ENCODE measurements at places on chromosomes 7 and 10. TPM values are rescaled to one million over a fixed set of nuclear protein-coding genes. Genes with fewer than 3 reads are reported as not detected.

TEX47 gene
- total RNA-seq, result not detected

SORBS1 gene
- total RNA-seq, result 896 TPM

MYOZ1 gene
- 4.8 TPM for total RNA-seq

GRCh38 chr10:120424198-120424464 lies 32.9 kb upstream of the PLPP4 start:
- H3K27ac ChIP-seq, result no peak overlapping the region
- no peaks in the 10 kb centered on the region for H3K36me3 ChIP-seq
- no peak overlapping the region for H3K4me3 ChIP-seq
- no peaks in the 10 kb centered on the region for H3K4me1 ChIP-seq

- DNase-seq, result no peak
- H3K27me3 ChIP-seq, result no peaks in the 10 kb centered on the region
- H3K4me1 ChIP-seq, result no peaks in the 10 kb centered on the region
- no peaks in the 10 kb centered on the region for H3K36me3 ChIP-seq
Observed at GRCh38 chr7:84663224-84663623, 468.6 kb upstream of the SEMA3A start.

DNA sequence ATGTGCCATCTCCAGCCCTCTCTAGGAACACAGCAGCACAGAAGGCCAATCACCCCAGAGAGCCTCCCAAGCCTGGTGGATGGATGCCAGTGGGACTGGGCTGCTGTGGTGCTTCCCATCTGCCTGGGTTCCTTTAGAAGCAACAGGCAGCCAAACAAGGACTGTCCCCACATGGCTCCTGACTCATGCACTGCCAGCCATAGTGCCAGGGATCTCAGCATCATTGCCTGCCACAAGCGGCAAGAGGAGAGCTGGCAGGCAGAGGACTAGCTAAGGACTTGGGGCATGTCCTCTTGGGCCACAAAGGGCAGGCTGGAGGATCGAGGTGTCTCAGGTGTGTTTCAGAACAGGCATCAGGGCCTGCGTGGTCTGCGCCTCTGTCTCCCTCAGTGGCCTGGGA lies 23.4 kb upstream of the FIGNL1 start:
- H3K4me3 ChIP-seq, result no peak overlapping the region
- H3K4me1 ChIP-seq, result no peaks in the 10 kb centered on the region
- H3K27me3 ChIP-seq, result peaks cover 16% of the 10 kb centered on the region
- H3K27ac ChIP-seq, result no peak overlapping the region
- no peaks in the 10 kb centered on the region for H3K36me3 ChIP-seq

NEUROD6 gene
- not detected for total RNA-seq

DNA sequence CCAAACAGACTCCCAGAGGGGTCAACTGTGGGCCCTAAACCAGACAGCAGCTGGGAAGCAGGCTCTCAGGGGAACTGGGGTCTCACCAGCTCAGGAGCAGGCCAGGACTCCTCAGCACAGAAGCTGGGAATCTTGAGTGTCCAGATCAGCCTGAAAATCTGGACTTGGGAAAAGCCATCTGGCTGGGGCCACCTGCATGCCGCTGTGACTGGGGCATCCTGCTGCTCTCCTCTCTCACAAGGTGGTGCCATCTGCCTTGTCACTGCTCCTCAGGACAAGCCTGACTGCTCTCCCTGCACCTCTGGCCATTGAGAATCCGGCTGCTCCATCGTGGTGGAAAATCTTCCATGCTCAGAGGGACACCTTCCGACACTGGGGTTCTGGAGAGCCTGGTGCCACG lies 141.4 kb downstream of the PLPP4 start:
- H3K27me3 ChIP-seq, result peaks cover 13% of the 10 kb centered on the region
- no peaks in the 10 kb centered on the region for H3K4me1 ChIP-seq
- H3K36me3 ChIP-seq, result no peaks in the 10 kb centered on the region
- H3K4me3 ChIP-seq, result no peak overlapping the region
- no peak for DNase-seq
- no peak overlapping the region for H3K27ac ChIP-seq

DNA sequence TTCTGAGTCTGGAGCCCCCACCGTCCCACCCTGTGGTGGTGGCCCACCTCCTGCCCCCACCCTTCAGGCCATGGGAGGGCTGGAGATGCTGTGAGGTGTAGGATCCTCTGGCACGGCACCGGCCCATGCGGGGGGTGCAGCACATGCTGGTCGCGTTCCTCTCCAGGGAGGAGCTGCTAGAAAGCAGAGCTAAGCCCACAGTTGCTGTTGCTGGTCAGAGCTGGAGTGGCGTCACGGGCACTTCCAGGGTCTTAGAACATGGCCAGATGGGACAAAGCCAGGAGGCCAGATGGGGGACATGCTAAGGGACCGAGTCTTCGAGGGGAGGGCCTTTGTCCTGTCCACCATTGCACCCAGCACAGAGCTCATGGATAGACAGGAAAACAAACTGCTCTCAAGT lies 21.6 kb downstream of the AGAP3 start:
- no peak for DNase-seq
- no peak overlapping the region for H3K27ac ChIP-seq
- peaks cover 29% of the 10 kb centered on the region for H3K4me1 ChIP-seq
- peaks cover 4% of the 10 kb centered on the region for H3K36me3 ChIP-seq
- no peaks in the 10 kb centered on the region for H3K27me3 ChIP-seq
- H3K4me3 ChIP-seq, result no peak overlapping the region

DNA sequence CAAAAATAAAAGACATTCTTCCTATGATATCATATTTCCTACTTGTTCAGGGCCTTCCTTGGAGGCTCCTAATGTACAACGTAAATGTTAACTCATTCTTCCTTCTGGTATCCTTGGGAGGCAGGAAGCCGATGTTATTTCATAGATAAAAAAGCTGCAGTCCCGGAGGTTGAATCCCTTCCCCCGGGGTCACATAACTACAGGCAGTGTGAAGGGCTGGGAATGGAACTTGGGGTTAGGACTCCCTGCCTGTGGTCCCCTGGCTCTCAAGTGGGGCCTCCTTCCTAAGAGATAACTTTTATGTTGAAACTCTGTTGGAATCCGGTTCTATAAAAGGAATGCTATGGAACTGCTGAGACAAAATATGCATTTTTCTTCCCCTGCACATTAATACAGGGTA lies 14.9 kb upstream of the CCDC3 start:
- no peak for DNase-seq
- H3K4me1 ChIP-seq, result no peaks in the 10 kb centered on the region
- peaks cover 12% of the 10 kb centered on the region for H3K27me3 ChIP-seq
- no peaks in the 10 kb centered on the region for H3K36me3 ChIP-seq
- H3K4me3 ChIP-seq, result no peak overlapping the region
- H3K27ac ChIP-seq, result no peak overlapping the region

- peaks cover 32% of the 10 kb centered on the region for H3K36me3 ChIP-seq
- H3K27ac ChIP-seq, result peak overlapping the region; percentile 100
- H3K27me3 ChIP-seq, result no peaks in the 10 kb centered on the region
Observed at GRCh38 chr10:75209921-75210281, 695 bp upstream of the VDAC2 start.

DNA sequence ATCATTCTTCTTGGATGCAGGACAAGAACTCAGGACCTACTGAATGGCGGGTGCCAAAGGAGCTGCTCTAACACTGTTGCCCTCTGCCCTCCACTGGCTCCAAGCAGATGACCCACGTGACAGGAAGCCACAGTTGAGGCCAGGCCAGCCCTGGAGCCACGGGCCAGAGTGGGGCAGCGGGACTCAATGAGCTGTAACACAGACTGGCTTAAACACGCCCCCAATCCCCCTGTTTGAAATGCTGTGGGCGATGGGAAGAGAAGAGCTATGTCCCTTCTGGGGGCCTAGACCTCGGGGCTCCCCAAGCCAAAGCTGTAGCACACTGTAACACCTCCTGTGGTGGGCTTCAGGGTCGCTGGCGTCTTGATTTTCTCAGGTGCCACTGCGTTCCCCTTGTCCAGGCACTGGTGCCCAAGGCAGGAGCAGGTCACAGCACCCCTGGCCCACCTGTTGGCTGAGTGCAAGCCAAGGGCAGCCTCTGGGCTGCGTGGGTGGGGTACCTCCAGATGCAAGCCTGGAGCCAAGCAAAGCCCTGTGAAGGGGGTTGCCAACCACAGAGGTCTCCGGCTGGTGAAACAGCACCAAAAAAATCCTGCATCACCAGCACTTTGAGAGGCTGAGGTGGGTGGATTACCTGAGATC lies 18.6 kb upstream of the ZMIZ2 start:
- no peak overlapping the region for H3K27ac ChIP-seq
- no peaks in the 10 kb centered on the region for H3K36me3 ChIP-seq
- peaks cover 5% of the 10 kb centered on the region for H3K4me1 ChIP-seq
- H3K27me3 ChIP-seq, result no peaks in the 10 kb centered on the region

GRCh38 chr7:83934118-83934734 lies 260.4 kb downstream of the SEMA3A start:
- no peak overlapping the region for H3K27ac ChIP-seq
- no peaks in the 10 kb centered on the region for H3K36me3 ChIP-seq
- H3K4me1 ChIP-seq, result no peaks in the 10 kb centered on the region
- no peak for DNase-seq

DNA sequence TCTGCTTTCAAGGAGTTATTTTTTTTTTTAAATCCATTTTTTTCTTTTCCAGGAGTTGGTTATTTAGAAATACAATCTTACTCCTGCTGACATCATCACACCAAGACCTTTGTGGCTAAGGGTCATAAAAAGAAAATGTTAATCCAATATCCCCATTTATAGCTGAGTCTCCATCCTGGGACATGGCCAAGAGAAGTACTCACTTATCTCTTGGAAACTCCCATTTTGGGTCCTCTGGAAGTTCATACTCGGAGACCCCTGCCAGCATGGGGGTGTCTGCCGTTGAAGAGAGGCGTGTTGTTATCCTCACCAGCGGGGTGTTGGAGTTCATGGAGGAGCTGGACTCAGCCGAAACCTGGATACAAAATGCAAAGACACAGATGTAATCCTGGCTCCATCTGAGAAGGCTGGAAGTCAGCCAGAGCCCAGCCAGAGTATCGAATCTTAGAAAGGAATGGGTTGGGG lies 94.6 kb downstream of the FGFR2 start:
- H3K4me3 ChIP-seq, result no peak overlapping the region
- no peak overlapping the region for H3K27ac ChIP-seq
- no peak for DNase-seq
- H3K4me1 ChIP-seq, result no peaks in the 10 kb centered on the region

DNA sequence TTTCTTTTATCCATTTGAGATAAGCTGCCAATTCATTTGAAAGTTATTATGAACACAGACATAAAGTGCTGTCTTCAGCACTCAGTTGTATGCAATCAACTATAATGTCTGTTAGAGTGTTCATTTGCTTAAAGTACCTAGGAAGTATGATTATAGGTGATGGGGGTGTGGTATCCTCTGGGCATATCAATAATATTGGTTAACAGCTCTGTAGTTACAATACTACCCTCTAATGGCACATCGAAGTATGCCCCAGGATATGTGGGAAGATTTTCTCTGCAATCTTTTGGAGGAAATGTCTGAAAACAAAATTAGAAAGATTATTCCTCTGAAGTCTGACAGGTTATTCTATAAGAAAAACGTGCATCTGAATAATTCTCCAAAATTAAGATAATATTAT lies 429.7 kb downstream of the ARL4A start:
- no peak overlapping the region for H3K4me3 ChIP-seq
- H3K27me3 ChIP-seq, result no peaks in the 10 kb centered on the region
- H3K36me3 ChIP-seq, result no peaks in the 10 kb centered on the region

ZNF467 gene
- total RNA-seq, result 5.2 TPM

DNA sequence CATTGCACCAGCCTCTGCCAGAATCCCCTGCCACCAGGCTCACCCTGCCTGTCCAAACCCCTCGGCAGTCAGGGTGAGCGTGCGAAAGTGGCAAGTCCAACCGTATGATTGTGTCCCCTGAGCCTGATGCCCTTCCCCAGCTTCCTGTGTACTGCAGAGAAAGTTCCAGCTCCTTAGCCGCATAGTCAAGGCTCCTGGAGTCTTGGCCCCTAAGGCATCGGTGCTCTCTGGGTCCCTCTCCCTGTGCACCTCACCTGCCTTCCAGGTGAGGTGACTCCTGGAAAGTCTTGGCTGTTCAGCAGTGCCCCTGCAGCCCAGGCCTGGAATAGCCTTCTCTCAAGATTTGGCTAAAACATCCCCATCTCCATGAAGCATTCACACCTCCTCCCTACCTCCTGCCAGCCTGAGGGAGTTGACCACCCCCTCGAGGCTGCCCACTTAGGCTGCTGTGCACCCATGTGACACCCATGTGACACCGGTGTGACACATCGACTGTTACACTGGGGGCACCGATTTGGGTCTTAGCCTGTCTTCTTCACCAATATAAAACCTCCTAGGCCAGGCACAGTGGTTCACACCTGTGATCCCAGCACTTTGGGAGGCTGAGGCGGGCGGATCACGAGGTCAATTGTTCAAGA lies 56.1 kb upstream of the ELN start:
- peaks cover 7% of the 10 kb centered on the region for H3K27me3 ChIP-seq
- no peak for DNase-seq
- H3K27ac ChIP-seq, result no peak overlapping the region
- H3K4me1 ChIP-seq, result no peaks in the 10 kb centered on the region

TMEM196 gene
- total RNA-seq, result not detected

- H3K4me3 ChIP-seq, result no peak overlapping the region
- no peak for DNase-seq
- H3K4me1 ChIP-seq, result no peaks in the 10 kb centered on the region
- no peak overlapping the region for H3K27ac ChIP-seq
- H3K27me3 ChIP-seq, result no peaks in the 10 kb centered on the region
Observed at GRCh38 chr7:102927312-102927933, 14.6 kb downstream of the LRRC17 start.

GRCh38 chr10:43042503-43043341 lies 34.1 kb upstream of the RET start:
- H3K36me3 ChIP-seq, result no peaks in the 10 kb centered on the region
- no peak for DNase-seq
- H3K4me1 ChIP-seq, result no peaks in the 10 kb centered on the region
- H3K27ac ChIP-seq, result no peak overlapping the region

LLCFC1 gene
- not detected for total RNA-seq

DNA sequence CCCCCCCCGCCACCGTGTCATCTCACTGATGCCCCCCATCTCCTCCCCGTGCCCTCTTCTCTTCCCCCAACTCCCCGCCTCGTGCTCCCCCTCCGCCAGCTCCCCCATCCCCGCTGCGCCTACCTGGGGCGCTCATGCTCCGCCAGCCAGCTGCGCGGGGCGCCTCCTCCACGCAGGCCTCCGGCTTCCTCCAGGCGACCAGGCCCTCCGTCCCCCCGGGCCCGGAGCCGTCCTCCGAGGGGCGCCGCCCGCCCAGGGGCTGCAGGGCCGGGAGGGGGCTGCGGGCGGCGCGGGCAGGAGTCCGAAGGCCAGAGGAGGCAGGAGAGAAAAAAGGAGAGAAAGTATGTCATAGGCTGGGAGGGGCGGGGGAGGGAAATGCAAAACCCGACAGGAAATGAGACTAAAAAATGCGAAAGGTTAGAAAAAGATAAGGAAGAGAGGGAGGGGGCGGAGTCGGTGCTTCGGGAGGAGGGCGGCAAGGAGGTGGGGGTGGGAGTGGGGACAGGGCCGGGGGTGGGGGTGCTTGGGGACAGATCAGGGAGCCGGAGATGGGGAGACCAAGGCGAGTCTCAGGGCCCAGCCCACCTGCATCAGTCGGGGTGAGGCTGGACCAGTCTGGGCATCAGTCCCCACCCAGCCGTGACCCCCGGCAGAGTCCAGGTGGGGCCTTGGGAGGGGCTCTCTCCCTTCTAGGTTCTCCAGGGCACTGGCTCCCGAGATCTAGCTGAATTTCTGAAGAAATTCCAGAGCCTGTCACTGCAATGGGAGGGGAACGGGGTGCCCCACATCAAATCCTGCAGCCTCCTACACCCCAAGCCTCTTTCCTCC lies at the start of gene CARD11:
Gene CARD11 (minus strand): TSS at position 324 of the 828 bp plus-strand sequence. CDS start 85,361 bp downstream, outside the sequence.
- peaks cover 57% of the 10 kb centered on the region for H3K27me3 ChIP-seq
- DNase-seq, result no peak
- no peak within 1 kb of the TSS for H3K4me3 ChIP-seq
- no peaks in the 10 kb centered on the region for H3K4me1 ChIP-seq

MACROH2A2 gene
- total RNA-seq, result 17.9 TPM

SP8 gene
- not detected for total RNA-seq

KCTD7 gene
- total RNA-seq, result 10.8 TPM

- no peaks in the 10 kb centered on the region for H3K27me3 ChIP-seq
- no peak for DNase-seq
- peaks cover 16% of the 10 kb centered on the region for H3K4me1 ChIP-seq
- H3K4me3 ChIP-seq, result no peak overlapping the region
- H3K27ac ChIP-seq, result no peak overlapping the region
Observed at GRCh38 chr10:24378126-24378920, 169.4 kb downstream of the KIAA1217 start.

Data from left ventricle myocardium inferior (tissue), 1 donor.